NAMALWA (cell line): ENCODE measurements at places on chromosomes 13 and 19.
A peak's percentile ranks its signal among the peaks of the same experiment; 100 is the strongest.

- no peak for DNase-seq
Observed at GRCh38 chr19:47107202-47107952, 6.2 kb downstream of the ZC3H4 start.

DNA sequence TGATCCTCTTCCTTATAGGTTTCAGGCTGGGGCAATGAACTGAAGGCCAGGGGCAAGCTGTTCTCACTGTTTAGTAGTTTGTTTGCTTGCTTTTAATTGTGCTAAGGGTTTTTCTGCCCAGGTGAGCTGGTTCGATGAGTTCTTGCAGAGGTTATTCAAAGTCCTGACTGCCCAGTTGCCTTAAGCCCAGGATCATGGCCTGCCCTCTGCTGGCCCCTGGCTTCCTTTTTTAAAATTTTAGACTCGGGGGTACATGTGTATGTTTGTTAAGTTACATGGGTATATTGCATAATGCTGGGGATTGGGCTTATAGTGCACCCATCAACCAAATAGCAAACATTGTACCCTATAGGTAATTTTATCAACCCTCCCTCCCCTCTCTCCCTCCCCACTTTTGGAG is 65.7 kb downstream of the ZNF536 start:
- no peak for DNase-seq

DNA sequence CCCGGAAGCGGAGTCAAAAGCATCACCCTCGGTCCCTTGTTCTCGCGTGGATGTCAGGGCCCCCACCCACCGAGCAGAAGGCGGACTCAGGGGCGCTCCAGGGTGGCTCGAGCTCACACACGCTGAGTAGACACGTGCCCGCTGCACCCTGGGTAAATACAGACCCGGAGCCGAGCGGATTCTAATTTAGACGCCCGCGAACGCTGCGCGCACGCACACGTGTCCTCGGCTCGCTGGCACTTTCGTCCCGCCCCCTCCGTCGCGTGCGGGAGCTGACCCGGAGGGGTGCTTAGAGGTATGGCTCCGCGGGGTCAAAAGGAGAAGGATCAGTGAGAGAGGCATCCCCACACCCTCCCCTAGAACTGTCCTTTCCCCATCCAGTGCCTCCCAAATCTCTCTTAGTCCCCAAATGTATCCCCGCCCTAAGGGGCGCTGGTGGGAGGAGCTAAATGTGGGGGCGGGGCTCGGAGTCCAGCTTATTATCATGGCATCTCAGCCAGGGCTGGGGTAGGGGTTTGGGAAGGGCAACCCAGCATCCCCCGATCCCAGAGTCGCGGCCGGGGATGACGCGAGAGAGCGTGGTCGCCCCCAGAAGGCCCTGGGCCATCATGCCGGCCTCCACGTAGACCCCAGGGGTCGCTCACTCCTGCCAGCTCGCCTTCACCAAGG is 451 bp upstream of the ICAM5 start:
- DNase-seq: peak; percentile 96

GRCh38 chr19:2270423-2271233 is 11.3 kb downstream of the PEAK3 start:
- DNase-seq: peak; percentile 78

DNA sequence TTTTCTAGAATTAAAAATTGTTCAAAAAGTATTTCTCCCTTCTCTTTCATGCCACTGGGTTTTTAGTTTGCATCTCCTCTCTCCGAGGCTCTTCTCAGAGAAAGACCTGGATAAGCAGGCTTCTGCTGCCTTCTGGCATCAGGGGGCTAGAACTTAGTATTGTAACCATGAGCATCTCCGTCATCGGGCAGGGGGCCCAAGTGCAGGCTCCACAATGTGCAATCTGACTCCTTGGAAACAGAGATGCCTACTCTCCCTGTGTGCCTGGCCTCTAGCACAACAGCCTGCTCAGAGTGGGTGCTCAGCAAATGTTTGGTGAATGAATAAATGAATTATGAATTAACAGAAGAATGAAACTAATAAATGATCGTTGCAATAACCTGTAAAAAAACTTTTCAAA is 45.6 kb upstream of the MTIF3 start:
- no peak for DNase-seq

GRCh38 chr13:32378012-32378411 is 49.9 kb downstream of the N4BP2L1 start:
- DNase-seq: no peak

DNA sequence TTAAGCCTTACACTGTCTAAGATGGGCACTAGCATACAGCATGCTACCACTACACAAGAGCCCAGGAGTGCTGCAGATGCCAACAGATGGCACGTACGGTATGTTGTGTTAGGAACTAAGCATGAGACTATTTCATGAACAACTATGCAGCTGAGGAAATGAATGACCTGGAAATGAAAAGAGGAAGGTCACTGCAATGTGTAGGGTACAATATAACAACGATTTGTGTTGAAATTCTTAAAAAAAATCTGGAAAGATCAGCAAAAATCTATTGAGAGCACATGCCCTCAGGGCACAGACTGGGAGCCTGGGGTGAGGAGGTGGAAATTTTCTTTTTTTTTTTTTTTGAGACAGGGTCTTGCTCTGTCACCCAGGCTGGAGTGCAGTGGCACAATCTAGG is 14.4 kb downstream of the HAUS8 start:
- no peak for DNase-seq

GRCh38 chr19:53394522-53394973 is 401 bp upstream of the ZNF765 start:
- DNase-seq: no peak

DNA sequence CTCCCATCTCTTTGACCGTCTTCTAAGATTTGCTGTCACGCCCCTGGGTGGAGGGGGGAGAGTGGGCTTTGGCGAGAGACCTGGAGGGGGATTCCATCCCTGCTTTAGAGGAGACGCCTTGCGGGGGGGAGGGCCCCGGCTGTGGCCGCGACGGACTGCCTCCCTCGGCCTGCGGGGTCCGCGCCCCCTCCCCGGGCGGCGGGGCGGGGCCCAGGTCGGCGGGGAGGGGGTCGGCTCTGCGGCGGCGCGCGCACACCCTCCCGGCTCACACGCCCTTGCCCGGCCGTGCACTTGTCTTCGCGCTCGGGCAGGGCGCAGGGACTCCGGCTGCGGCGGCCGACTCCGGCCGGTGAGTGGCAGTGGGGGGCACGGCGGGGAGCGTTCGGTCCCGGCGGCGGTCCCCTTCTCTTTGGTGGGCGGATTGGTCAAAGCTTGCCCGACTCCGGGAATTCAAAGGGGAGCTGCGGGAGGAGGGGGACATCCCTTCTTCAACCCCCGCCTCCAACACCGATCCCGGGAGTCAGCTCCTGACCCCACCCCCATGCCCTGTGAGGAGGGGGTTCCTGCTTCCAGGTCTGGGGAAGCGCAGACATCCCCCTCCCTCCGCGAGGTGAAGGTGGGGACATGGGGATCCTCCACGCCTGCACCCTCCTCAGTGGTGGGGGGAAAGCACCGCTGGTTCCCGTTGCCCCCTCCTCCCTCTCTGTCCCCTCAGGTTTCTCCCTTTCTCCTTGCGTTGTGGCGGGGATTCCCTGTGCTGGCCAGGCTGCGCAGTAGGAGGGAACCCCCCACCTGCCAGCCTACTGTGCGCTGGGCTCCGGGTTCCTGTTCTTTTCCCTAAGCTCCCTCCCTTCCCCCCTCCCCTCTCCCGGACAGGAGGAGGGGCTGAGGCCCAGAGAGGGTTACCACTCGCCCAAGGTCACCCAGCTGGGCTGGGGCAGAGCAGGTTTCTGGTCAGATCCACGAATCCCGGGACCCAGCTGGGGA is 14.6 kb upstream of the KCNN1 start:
- DNase-seq: no peak

GRCh38 chr13:85772367-85772766 is 26.9 kb downstream of the SLITRK6 start:
- DNase-seq: peak; percentile 36

DNA sequence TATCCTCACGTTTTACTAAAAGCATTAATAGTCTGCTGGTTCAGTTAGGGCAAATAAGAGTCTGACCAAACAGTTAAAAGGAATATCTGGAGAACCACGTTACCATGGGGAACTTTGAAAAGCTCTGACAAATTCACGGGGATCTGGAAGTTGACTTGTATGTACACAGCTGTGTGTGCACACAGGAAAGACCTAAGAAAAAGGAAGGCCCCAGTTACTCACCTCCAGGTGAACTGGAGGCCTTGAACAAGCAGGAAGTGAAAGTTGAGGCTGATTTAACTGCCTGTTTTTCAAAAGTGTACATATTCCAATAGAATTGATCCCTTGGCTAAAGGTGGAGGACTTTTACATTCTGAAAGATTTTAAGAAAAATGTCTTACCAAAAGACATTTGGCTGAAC is 1891.6 kb upstream of the PCDH20 start:
- DNase-seq: peak; percentile 48

GRCh38 chr13:95355494-95355893 is 54.2 kb upstream of the ABCC4 start:
- DNase-seq: no peak

DNA sequence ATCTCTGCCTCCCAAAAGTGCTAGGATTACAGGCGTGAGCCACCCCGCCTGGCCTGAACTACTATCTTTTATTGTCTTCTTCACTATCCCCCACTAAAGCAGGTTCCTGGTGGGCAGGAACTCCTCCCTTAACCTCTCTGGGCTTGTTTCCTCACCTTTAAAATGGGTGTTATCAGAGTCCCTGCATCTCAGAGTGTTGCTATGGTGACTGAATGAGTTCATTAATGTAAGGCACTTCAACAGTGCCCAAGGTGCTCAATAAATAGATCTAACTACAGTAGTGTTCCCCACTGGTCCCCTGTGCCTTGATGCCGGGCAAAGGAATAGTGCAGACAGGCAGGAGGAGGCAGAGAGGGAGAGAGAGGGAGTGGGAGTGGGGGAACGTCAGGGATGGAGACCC is 20.5 kb downstream of the CCDC97 start:
- no peak for DNase-seq

DNA sequence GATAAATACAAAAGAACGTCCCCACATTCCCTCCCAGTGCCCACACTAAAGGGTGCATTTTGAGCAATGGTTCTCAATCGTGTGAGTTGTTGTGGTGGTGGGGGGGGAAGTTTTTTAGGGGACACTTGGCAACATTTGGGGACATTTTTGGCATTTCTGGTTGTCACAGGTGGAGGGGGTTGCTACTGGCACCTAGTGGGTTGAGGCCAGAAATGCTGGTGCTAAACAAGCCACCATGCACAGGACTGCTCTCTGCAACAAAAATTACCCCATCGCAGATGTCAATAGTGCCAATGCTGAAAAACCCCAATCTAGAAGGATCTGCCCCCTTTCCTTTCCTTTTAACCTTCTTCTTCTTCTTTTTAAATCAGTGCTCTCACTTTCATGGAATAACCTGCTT is 453.3 kb downstream of the TSHZ3 start:
- DNase-seq: peak; percentile 5

DNA sequence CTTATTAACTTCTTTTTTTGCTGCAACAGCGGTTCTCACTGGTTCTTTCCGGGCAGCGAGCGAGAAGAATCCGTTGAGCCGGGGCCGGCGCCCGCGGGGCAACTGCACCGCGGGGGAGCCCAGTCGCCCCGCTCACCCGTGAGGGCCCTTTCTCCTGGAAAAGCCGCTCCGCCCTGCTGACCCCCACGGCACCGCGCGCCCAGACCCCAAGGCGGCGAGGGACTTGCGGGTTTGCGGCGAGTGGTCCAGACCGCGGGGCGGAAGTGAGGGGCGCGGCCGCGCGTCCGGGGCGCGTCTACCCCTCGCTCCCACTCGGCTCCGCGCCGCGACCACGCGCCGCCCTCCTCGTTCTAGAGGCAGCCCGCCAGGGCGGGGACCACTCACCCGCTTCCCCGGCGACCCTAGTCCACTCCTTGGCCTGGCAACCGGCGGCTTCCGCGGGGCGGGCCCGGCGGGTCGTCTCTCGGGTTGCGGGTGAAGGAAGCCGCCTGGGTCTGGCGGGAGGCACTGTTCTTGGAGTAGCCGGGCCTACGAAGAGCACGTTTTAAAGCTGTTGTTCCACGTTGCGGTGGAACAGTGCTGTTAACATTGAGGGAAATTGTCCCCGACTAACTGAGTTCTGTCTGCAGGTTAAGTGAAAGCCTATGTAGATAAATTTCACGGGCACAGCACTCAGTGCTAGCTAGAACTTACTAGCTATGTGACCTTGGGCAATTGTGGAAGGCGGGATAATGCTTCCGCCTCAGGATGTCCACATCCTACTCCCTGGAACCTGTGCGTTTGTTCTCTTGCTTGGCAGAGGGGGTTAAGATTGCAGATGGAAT is at the start of gene NEK3:
NEK3 (minus strand) TSS at position 439 of the 824 bp plus-strand sequence. CDS start 3,406 bp downstream, outside the sequence.
- DNase-seq: peak; percentile 57

GRCh38 chr19:58350871-58351557 is 2.3 kb downstream of the A1BG start:
- no peak for DNase-seq

- no peak for DNase-seq
Observed at GRCh38 chr13:27791146-27791900, 960 bp upstream of the GSX1 start.

DNA sequence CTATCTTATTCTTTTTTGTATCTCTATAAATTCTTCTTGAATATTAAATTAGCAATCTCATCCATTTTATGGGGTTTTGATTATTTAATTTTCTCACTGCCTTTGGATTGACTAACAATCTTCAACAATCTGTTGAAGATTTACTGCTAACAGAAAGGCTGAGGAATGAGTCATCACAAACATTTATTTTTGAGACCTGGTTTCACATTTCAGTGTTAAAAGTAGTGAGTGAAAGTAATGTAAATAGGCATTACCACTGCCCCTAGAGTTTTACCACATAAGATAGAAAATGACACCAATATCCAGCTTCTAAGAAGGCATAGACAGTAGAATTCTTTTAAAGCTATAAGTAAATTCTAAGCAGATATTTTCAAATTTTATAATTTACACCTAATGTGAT is 472.8 kb downstream of the OLFM4 start:
- DNase-seq: no peak

DNA sequence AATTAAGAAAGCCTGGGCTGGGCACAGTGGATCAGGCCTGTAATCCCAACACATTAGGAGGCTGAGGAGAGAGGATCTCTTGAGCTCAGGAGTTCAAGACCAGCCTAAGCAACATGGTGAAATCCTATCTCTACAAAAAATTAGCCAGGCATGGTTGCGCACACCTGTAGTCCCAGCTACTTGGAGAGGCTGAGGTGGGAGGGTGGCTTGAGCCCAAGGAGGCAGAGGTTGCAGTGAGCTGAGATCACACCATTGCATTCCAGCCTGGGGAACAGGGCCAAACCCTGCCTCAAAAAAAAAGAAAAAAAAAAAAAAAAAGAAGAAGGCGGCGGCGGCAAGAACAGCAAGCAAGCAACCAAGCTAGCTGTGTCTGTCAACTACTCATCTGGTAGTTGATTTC is 26.7 kb downstream of the TSC22D1 start:
- no peak for DNase-seq
